ENCODE measurements at places on chromosomes 2 and 18. TPM values are rescaled to one million over a fixed set of nuclear protein-coding genes. Genes with fewer than 3 reads are reported as not detected.

- DNase-seq: peak; percentile 59
These were observed 279.5 kb upstream of the PKDCC start for GRCh38 chr2:41768310-41768709.

GRCh38 chr2:69554568-69554967, 89.0 kb downstream of the AAK1 start:
- DNase-seq: no peak

DNA sequence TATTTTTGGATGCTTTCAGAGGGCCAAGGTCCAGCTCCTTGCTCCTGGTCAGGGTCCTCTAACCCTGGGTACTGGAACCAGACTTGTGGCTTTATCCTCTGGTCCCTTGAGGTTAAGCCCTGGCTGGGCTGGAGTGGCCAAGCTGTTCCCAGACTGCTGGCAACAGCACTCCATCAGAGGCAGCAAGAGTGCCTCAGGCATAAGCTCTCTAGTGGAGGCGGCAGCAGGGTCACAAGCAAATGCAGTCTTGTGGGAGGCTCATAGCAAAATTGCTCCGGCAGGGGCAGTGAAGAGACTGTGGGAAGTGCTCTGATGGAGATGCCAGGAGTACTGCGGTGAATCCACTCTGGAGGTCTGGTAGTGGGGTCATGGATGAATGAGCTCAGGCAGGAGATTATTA, 128.9 kb upstream of the OTOS start:
- DNase-seq: no peak

DDX1 gene
- 72.3 TPM for total RNA-seq

C18orf54 gene
- 4.4 TPM for total RNA-seq

- DNase-seq: no peak
These were observed 52.6 kb downstream of the RHBDD1 start for GRCh38 chr2:226888378-226888965.

DNA sequence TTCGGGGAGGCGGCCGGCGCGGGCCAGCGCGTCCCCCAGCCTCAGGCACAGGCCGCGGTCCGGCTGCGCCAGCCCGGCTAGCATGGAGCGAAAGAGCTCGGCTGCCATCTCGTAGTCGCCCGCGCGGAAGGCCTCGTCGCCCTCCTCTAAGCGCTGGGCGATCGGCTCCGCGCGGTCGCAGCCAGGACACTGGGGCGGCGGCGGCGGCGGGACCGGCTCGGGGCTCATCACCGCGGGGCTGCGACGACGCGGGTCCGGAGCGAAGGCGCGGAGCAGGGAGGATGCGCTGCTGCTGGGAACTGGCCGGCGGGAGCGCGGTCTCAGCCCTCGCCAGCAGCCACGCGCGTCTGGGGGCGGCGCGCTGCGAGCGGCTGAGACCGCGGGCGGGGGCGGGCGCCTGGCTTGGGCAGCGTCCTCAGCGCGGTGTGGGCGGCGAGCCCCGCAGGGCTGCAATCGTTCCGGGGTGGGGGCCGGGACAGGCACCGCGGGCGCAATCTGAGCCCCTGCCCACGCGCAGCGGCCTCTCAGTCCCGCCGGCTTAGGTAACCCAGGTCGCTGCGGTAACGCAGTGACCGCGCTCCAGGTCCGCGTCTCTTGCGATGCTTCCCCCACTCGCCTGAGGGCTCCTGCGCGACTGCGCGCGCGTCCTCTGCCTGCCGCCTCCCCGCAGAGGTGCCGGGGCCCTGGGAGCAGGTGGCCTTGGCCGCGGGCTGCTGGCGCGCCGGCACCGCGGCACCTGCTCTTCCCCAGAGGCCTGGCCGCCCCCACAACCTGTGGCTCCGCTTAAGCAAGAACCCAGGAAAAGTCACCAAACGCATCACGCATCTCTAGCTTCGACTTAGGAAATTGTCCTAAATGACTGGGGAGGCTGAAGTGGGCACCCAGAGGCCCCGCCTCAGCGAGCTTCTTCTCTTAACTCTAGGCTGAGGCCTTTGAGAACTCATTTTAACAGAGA, at the start of gene LONRF2:
Gene LONRF2, minus strand, starts transcription at position 636 of the 955 bp plus-strand sequence. Its CDS starts 408 bp downstream, at position 228.
- DNase-seq: peak; percentile 48

FAM124B gene
- 8.8 TPM for total RNA-seq

DNA sequence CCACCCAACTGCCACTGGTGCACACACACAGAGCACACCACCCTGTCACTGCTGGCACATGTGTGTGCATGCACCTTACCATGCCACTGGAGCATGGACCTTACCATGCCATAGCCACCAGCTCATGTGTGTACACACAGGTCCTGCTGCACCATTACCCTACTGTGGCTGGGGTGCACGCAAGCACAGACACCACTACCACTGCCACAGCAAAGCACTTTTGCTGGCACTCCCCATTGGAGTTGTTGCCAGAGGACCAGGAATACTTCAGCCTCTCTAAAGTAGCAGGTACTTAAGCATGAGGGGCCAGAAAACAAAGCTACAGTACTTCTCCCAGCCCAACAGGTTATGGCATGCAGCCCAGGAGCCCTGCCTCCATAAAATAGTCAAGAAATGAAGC, 404.8 kb downstream of the MBD2 start:
- DNase-seq: no peak

DNA sequence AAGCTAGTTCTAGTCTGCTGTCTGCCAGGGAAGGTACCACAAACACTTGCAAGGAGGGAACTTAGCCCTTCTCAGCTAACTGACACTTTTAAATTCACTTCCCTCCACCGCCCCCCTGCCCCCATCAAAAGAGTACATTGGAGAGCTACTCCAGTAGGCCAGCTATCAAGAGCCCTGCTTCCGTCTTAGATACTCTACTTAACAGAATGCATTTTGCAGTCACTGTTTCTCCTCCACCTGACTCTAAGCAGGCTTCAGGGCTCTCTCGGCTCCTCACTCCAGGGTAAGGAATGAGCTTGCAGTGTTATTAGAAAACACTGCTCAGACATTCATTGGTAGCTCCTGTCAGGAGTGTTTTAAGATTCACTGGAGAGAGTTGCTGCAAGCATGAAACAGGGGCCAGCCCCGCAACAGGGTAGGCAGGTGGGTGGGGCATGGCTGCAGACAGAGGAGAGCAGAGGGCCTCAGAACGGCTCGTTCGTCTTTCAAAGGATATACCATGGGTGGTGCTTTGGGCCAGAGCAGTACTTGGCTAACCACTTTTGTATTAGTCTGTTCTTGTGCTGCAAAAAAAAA, 35.3 kb upstream of the PDCL3 start:
- DNase-seq: no peak

RAMP1 gene
- 41.5 TPM for total RNA-seq

MSTN gene
- total RNA-seq: 26.2 TPM

FBXO48 gene
- 0.71 TPM for total RNA-seq

DNA sequence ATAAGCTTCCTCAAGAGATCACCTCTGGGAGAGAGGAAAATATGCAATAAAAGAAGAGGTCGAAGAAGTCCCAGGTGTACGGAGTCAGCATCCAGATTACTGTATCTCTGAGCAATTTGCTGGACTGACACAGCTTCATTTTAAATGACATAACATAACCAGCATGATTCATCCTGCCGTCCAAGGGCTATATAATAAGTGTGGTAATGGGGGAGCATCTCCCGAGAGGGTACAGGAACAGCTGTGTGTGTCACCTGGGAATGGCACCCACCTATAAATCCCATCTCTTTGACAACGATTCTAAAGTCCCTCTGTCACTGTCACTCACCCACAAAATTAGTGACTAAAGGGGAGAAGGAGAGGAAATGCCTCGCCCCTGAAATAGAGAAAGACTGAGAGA, 19.3 kb upstream of the FZD7 start:
- DNase-seq: peak; percentile 57

DNA sequence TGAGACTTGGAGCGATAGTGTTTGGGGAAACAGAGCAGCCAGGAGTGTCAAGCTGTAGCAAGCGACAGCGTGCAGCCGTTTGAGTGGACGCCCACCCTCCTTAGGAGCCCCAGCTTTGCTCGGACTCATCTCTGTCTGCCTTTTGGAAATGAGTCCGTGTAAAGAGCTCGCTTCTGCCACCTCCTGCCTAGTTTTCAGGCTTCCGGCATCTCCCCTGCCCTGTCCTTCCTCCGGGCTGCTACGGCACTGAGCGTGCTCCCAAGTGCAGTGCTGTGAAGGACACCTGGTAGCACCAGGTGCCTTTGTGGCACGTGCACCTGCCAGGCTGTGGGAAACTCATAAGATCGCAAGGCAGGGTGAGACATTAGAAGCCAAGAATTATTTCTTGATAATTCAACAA, 117.1 kb downstream of the RNF144A start:
- DNase-seq: peak; percentile 54

GRCh38 chr2:20590704-20591515, 60.0 kb downstream of the HS1BP3 start:
- DNase-seq: peak; percentile 65

GRCh38 chr2:98388601-98389250, 42.5 kb downstream of the CNGA3 start:
- no peak for DNase-seq

DNA sequence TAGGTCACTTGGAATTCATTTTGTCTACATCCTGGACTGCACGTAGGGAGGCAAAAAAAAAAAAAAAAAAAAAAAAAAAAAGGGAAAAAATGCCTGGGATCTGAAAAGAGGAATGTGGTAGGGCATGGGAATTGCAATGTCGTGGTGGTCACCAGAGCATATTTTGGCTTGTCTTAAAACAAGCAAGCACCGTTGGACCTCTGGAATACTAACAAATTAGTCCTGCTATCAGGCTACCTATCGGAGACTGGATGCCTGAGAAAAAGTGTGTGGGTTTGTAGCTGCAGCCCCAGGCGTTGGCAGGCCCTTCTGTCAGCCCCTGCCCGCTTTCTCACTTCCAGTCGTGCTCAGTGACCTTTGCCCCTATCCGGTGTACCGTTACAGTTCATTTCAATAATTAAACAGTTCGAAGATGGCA, 588.5 kb upstream of the ZEB2 start:
- DNase-seq: no peak

ZNF407 gene
- total RNA-seq: 10.7 TPM

DNA sequence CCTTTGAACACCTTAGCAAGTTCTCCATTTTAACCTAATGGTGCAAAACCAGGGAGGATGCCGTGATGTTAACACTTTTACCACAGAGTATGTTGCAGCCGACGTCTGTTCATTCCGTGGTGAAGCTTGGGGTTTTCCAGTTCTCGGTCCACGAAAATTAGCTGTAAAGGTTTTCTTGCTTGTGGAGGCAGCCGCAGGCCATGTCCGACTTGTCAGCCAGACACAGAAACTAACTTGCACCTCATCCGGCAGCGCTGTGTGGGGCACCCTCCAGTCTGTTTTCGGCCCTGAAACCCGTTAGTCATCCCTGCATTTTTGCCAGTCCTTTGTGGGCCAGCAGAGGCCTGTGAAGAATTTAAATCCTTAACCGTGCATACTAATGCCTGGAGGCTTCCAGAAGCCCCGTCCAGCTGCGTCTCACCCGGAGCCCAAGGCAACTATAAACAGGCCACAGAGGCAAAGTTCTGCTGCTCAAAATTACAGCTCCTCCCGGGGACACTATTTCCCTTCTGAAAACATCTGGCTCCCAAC, 70.6 kb downstream of the SH3YL1 start:
- DNase-seq: peak; percentile 75

GRCh38 chr2:98912221-98912851, 23.7 kb downstream of the CRACDL start:
- peak; percentile 78 for DNase-seq

MYOM1 gene
- total RNA-seq: 377 TPM

- DNase-seq: peak; percentile 27
These were observed 74.2 kb downstream of the TNFRSF11A start for GRCh38 chr18:62399276-62399675.

DNA sequence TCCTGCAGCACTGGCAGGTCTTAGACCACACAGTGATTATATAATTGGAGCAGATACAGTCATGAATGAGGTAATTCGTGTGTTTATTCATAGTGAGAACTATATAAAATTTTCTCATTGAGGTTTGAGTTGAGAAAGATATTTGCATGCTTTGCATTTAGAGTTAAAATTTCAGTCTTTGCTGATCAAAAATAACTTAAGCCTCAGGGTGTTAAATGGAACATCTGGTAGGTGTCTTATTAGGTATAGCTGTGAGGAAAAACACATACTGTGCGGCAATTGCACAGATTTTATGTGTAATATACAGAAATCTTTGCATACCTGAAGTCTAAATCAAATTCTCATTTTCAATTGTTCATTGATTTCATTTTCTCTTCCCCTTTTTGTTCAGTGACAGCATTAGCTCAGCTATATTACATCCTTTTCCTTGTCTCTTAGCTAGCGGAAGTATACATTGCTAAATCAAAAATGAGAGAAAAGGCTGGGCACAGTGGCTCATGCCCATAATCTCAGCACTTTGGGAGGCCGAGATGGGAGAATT, 21.2 kb downstream of the GORASP2 start:
- no peak for DNase-seq

DNA sequence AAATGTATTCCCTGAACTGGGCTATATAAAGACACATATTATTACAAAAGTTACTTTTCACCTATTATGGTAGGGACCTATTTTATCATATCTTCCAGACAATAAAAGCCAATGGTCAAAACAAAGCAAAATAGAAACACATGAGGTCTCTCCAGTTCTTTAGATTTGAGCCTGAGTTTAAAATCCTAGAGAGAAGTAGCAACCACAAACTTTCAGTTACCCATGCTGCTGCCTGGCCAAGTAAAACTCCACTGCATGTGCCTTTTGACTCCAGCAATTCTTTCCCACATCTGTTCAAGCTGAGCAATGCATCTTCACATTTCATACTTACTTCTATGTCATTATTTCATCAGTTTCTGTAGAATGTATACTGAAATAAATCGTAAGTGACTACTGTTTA, 405.3 kb downstream of the STK39 start:
- no peak for DNase-seq

DNA sequence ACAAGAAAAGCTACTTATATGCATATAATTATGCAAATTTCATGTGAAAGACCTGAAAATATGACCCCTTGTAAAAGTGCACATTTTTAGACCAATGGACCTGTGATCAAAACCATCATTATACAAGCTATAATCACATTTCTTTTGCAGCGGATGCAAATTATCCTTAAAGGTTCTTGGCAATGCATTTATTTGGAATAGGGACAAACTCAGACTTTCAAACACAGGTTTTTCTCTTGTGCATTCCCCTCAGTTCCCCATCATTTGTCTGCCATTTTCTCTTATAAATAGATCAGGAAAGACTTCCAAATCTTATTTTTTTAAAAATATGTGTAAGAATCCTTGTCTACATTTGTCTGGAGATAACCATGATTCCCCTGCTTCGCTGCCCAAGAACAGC, 954.2 kb upstream of the NRXN1 start:
- peak; percentile 55 for DNase-seq
